ENCODE measurements at places on chromosomes 11 and 22.

DNA sequence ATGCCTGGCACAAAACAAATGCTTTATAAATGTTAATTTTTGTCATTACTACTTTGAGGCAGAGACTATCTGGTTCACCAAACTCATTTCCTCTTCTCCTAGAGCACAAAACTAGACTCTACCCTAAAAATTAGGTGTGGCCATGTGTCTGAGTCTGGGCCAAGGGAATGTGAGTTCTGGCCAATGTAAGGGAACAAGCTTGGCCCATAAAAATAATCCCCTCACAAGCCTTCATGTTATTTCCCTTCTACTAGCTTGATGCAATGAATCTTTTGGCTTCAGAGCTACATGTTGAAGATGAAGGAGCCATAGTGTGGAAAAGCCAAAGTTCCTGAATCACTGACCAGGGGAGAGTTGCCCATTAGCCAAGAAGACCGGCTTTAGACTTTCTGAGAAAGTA lies 406.5 kb upstream of the CCDC90B start:
- no peak for DNase-seq

DNA sequence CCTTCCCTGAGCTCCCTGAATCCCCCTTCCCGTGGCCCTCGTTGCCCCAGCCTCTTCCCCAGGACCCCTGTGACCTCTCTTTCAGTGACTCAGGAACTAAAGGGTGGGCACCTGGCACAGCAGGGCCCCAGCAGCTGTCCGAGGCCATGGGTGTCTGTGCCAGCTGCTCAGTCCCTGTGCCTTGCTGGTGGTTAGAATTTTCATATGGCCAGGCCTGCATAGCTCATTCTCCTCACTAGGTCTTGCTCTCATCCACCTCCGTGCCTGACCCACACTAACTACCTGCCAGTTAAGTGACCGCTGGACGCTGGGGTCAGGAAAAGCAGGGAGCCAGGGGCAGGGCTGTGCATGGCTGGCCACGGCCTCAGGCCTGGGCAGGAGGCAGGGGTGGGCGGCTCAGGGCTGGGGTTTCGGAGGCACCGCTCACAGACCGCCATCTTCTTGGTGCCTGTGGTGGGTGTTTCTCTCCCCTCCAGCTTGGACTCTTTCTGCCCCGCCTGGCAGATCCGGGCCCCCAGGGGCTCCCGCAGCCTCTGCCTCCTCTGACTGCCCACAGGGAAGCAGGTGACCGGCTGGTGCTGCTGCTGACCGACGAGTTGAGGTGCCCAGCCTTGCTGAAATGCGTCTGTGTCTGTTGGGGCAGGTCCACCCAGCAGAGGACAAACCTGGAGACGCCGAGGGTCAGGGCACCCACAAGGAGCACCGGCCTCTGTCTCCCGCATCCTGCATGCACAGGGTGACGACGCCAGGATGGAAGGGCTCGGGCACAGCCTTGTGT lies 20.3 kb downstream of the MRGPRD start:
- no peak for DNase-seq

GRCh38 chr11:2421226-2421994 lies 20.9 kb downstream of the TSSC4 start:
- DNase-seq, result no peak

- no peak for DNase-seq
Observed at GRCh38 chr11:75966537-75967287, 151.7 kb downstream of the UVRAG start.

GRCh38 chr11:56188602-56189001 lies 12.2 kb downstream of the OR5J2 start:
- DNase-seq, result no peak

DNA sequence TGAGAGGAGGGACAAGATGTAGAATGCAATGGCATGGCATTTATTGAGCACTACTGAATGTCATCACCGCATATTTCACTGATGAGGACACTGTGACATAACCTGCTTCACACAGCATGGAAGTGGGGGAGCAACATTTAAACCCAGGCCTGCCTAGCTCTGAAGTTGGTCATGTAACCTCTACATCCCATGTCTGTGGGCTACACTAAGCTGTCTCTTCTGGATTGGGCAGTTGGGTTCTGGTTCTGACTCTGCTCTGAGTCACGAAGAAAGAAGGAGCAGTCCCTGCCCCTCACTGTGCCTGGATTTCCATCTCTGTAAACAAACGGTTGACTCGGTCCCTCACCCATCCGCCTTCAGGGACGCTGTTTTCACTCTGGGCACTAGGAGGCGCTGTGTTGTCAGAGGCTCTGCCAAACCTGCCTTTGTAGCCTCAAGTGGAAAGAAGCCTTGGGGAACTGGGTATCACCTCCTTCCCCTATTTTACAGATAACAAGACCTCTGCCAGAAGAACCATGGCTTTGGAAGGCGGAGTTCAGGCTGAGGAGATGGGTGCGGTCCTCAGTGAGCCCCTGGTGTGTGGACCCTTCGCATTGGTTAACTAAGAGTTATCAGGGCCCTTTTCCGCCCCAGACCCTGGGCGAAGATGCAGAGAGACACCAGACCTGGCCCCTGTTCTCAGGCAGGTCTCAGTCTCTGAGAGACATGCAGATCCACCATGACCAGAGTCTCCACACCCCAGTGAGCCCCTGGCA lies 12.7 kb upstream of the ARHGEF17 start:
- peak; percentile 72 for DNase-seq

- peak; percentile 34 for DNase-seq
Observed at GRCh38 chr11:67053896-67054329, 2.7 kb upstream of the RHOD start.

DNA sequence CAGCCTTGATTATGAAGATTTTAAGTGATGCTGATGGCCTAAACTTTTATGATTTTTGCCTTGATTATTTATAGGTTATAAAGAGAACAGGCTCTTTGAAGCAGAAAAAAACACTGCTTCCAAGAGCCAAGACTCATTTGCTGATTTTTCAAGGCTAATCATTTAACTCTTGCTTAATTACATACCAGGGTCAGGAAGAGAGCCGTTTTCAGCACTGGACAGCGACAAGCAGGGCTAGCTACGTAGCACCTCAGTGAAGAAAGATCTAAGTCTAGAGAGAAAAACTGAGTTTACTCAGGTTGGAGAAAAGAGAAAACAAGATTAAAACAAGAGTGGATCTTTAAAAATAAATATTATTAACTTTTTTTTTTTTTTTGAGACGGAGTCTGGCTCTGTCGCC lies 615.4 kb upstream of the B3GAT1 start:
- peak; percentile 8 for DNase-seq

DNA sequence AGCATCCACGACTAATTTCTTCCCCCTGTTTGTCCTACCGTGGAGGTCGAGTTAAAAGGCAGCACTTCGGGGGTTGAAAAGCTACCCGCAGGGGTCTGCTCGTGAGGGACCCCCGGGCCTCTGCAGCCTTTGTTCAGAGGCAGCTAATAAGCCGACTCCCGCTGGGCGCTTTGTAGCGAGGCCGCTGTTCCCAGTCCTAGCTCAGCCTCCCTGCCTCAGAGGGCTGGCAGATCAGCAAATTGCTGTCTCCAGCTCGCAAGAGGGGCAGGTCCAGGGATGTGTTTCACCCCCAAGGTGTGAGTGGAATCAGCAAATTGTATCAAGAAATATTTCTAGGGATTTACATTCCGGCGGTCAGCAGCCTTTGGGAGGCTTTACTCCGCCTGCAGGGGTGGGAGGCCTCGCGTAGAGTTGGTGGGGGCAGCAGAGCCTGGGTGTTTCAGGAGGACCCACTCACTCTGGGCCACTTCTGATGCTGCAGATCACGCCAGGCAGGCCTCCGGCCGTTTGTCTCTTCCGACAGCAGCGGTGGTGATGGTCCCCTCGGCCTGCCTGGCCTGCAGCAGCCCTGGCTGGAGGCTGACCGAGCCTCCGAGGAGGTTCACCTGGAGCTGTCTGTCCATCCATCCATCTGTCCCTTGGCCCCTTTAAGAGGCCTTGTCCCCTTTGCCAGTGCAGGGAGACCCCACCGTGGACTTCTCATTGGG lies 21.6 kb upstream of the KCNQ1OT1 start:
- DNase-seq, result no peak

- DNase-seq, result no peak
Observed at GRCh38 chr22:19086896-19087295, 35.3 kb downstream of the DGCR2 start.

DNA sequence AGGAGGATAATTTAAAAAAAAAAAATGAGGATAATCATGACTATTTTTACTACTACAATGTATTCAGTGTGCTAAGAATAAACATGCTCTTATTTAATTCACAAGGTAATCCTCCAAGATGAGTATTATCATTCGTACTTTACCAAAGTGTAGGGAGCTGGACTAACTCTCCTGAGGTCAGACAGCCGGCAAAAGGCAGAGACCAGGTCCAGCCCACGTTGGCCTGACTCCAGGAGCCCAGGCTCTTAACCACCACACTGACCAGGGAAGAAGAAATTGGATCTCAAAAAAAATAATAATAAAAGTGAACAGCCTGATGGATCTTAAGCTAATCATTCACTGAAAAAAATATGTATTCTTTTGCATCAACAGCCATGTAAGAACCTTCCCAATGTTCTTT lies 25.2 kb downstream of the PLAAT3 start:
- no peak for DNase-seq

DNA sequence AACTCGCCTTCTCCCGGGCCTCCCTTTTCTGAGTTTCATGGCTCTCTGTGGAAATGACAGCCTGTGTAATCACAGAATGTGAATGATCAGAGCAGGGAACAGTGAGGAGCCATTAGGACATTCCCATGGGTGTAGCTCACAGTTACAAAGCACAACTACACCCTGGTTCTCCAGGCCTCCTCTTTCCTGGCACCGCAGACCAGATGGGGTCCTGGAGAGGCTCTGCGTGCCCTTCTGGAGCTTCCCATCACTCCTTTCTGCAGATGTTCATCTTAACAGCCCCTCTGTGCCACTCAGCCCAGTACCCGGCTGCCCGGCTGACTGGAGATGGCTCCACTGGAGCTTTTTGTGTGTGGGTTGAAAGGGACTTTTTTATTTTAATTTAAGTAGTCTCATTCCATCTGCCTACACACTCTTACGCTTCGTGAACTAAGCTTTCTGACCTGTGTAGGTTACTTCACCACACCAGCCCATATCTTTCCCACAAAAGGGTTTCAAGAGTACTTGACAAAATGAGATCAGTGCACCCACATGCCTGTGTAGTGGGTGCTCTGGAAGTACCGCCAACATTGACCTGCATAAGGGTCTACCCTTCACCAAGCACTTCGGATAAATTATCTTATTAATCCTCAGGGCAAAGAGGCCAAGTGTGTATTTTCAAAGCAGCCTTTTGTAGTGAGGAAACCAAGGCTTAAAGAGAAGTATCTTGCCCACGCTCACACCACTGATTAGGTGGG lies 29.8 kb downstream of the SREBF2 start:
- DNase-seq, result no peak

GRCh38 chr11:2273771-2274170 lies 3.4 kb upstream of the ASCL2 start:
- no peak for DNase-seq

GRCh38 chr11:10918698-10919097 lies 60.8 kb upstream of the ZBED5 start:
- no peak for DNase-seq

- no peak for DNase-seq
Observed at GRCh38 chr11:71263386-71263785, 11.0 kb upstream of the SHANK2 start.

- no peak for DNase-seq
Observed at GRCh38 chr11:120612513-120613263, 101.1 kb downstream of the GRIK4 start.

DNA sequence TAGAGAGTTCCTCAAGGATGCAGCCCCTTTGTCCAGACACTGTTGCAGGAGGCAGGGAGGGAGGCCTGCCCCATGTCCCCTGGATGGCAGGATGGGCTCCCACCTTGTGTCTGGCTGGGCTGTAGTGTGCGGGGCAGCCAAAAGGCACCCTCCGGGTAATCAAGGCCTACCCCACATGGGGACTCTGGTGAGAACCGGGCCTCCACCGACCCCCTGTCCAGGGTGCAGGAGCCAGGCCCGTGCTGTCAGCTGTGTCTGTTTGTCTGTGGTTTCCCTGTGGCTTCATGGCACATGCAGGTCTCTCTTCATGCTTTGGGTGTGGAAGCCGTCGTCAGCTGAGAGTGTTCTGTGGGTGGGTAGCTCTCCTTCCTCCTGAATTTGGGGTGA lies 1240.9 kb downstream of the BRD1 start:
- DNase-seq, result no peak

- DNase-seq, result peak; percentile 7
Observed at GRCh38 chr11:59172345-59173079, 580 bp downstream of the DTX4 start.

DNA sequence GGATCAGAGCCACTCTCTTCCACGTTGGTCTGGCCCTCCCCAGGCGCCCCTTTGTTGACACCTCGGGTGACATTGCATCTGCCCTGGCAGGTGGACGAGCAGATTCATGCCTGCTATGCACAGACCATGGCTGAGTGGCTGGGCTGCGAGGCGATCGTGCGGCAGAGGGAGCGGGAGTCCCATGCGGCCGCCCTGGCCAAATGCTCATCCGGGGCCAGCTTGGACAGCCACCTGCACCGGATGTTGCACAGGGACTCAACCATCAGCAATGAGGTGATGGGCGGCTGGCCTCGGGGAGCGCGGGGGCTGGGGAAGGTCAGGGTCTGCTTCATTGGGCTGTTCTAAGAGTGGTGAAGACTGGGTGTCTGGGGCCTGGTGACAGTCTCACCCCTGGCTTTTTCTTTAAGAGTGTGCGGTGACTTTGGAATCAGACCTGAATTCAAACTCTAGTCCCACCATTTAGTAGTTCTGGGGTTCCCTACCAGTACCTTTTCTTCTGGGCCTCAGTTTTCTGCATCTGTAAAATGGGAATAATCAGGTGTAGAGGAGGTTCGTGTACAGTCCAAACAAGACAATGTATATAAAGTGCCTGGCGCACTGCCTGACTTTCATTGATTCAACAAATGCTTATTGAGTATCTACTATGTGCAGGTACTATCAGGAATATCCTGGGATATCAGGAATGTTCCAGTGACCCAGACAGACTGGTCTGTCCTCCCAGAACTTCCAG lies 53.0 kb downstream of the LHFPL7 start:
- no peak for DNase-seq

GRCh38 chr11:122668562-122669090 lies 13.1 kb downstream of the UBASH3B start:
- no peak for DNase-seq

GRCh38 chr11:1257916-1258315 lies 35.0 kb downstream of the MUC5B start:
- DNase-seq, result no peak

GRCh38 chr11:118227865-118228785 lies 3.3 kb upstream of the JAML start:
- no peak for DNase-seq

- DNase-seq, result no peak
Observed at GRCh38 chr11:50030193-50030592, 2.5 kb upstream of the OR4C45 start.

DNA sequence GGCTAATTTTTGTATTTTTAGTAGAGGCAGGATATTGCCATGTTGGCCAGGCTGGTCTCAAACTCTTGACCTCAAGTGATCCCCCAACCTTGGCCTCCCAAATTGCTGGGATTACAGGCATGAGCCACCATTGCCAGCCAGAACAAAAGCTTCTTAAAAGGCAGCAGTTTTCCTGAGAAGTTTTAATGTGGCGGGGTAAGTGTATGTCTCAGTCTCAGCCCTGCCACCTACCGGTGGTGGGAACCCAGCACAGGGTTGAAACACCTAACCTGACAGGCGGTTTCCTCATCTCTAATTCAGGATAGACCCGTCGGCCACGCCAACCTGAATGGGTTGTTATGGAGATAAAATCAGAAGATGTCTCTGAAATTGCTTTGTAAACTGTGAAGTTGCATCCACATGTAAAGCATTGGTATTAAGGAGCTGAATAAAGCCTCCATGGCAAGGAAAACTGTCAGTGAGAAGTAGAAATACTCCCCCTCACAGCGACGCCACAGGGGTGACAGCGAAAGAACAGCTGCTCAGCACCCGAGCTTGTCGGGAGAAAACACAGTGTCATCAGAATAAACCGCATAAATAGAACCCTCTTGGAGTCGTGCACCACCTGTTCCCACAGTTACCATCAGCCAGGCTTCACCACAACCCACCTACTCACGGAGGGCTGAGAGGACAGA lies 165.9 kb upstream of the NCAM1 start:
- no peak for DNase-seq
